ENCODE measurements at places on chromosomes 5 and 9.

GRCh38 chr5:154823605-154824004, 26.8 kb downstream of the FAXDC2 start:
- no peak for DNase-seq
- H3K36me3 ChIP-seq: peaks cover 3% of the 10 kb centered on the region
- H3K4me1 ChIP-seq: no peaks in the 10 kb centered on the region

DNA sequence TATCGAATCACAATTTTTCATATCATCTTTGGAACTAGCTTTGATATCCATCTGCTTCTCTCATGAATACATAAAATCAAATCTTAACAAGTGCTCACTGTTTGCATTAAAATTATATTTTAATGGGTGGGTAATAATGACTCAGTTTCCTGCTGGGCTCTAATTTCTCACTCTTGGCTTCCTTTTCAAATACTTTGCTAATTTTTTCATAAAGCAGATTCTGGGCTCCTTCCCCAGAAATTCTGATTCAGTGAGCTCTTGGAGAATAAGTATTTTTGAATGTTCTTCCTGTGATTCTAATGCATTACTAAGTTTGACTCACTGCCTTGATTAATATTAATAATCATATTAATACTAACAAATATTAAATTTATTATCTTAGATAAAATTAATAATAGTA, 48.9 kb downstream of the YIPF5 start:
- no peaks in the 10 kb centered on the region for H3K36me3 ChIP-seq
- DNase-seq: peak; percentile 60
- H3K4me1 ChIP-seq: peaks cover 39% of the 10 kb centered on the region
- H3K27ac ChIP-seq: peak overlapping the region; percentile 23
- no peak overlapping the region for H3K4me3 ChIP-seq

- no peaks in the 10 kb centered on the region for H3K36me3 ChIP-seq
- no peaks in the 10 kb centered on the region for H3K27me3 ChIP-seq
- no peak for DNase-seq
Observed at GRCh38 chr5:121640298-121640697, 211.4 kb upstream of the FTMT start.

DNA sequence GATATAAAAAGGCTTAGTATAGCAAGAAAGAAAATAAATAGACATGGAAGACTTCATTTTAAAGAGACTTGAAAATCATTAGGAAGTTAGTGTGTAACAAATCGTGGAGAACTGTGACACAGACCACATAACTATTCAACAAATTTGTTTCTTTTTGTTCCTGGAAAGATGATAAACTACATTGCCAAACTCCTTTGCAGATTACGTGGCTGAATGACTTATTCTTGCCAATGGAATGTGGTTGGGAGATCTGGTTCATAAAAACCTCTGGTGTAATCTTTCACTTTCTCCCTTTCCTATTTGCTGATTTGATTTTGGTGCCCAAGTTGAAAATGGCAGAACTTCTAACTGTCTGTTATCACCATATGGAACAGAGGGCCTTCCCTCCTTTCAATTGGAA, 328.9 kb upstream of the MEF2C start:
- H3K4me1 ChIP-seq: peaks cover 16% of the 10 kb centered on the region
- H3K36me3 ChIP-seq: no peaks in the 10 kb centered on the region
- DNase-seq: peak; percentile 89
- H3K27ac ChIP-seq: no peak overlapping the region
- no peaks in the 10 kb centered on the region for H3K27me3 ChIP-seq

DNA sequence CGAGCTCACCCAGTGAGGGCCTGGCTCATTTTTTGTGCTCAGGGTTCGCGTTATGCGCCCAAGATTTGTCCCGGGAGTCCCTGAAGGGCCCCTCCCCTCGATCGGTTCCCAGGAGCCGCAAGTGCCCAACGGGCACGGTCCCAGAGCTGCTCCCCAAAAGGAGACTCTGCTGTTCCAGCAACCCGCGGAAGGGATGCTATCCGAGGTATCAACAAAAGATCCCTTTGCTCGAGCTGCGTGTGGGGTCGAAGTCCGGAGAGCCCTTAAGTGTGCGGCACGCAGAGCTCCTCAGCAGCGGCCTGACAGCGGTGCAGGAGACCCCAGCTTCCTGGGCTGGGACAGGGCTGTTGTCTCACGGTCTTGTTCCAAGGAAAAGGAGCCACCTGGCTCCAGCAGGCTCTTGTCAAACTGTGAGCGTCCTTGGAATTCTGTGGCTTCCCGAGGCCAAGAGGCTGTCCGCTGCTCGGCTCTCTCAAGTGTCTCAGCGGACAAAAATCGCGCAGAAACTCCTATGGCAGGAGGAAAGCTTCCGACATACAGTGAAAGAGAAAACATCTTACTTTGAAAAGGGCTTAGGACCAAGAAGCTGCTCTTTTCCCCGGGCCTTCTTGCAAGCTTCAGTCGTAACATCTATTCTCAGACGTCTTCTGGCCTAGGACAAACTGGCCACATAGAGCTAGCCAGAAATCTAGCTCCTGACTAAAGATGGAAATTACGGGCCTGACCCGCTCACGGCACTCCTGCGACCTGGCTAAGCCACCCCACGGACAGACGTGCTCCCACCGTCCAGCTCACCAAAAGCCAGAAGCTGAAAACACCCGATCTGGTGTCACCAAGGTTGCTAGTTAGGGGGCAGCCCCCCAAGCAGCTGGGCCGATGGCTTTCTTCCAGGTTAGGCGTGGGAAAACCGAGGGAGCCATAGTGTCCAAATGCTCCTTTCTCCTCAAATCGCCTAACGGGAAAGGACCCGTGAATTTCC, 2.6 kb upstream of the FOXB2 start:
- no peak for DNase-seq
- no peak overlapping the region for H3K27ac ChIP-seq
- H3K36me3 ChIP-seq: no peaks in the 10 kb centered on the region
- H3K27me3 ChIP-seq: peaks cover 98% of the 10 kb centered on the region

DNA sequence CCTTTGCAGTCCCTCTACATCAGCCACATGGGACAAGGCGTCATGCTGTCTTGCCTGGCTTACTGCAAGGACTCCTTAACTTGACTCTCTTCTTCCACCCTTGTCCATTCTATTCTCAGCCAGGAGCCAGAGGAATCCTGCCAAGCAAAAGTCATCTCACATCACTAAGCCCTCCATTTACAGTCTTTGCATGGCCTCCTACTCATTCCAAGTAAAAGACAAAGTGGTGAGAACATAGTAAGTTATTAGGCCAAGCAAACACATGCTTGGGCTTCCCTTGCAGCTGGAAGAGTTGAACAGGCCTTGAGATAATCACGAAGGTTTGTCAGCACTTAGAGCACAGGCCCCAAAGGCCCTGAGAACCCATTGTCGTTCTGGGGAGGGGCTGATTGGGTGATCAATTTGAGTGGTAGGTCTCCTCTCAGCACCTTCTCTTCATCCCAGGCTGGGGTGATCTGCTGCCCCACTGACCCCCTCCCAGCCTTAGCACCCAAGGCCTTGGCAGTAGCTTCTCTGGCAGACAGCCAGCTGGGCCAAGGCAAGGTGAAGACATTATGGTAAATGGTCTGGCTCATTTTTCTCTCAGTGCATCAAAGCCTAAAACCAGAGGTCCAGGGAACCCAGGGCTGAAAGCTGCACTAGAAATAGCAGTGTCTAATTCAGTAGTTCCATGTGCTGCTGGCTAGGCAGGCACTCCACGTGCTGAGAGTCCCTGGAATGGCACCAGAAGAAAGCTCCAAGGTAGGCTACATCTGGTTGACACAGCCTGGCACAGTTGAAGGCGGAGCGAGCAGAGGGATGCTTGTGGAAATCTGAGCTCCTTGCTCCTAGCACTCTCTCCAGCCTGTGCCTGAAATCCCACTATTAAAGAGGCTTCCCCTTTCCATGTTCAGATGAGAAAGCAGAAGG, 121.4 kb downstream of the ASTN2 start:
- no peak for DNase-seq
- H3K36me3 ChIP-seq: no peaks in the 10 kb centered on the region
- no peaks in the 10 kb centered on the region for H3K4me1 ChIP-seq
- no peak overlapping the region for H3K4me3 ChIP-seq
- no peaks in the 10 kb centered on the region for H3K27me3 ChIP-seq

- H3K4me1 ChIP-seq: no peaks in the 10 kb centered on the region
- no peak for DNase-seq
- H3K36me3 ChIP-seq: no peaks in the 10 kb centered on the region
- no peak overlapping the region for H3K4me3 ChIP-seq
- H3K27ac ChIP-seq: no peak overlapping the region
Observed at GRCh38 chr9:72494051-72494450, 27.4 kb upstream of the TMC1 start.

DNA sequence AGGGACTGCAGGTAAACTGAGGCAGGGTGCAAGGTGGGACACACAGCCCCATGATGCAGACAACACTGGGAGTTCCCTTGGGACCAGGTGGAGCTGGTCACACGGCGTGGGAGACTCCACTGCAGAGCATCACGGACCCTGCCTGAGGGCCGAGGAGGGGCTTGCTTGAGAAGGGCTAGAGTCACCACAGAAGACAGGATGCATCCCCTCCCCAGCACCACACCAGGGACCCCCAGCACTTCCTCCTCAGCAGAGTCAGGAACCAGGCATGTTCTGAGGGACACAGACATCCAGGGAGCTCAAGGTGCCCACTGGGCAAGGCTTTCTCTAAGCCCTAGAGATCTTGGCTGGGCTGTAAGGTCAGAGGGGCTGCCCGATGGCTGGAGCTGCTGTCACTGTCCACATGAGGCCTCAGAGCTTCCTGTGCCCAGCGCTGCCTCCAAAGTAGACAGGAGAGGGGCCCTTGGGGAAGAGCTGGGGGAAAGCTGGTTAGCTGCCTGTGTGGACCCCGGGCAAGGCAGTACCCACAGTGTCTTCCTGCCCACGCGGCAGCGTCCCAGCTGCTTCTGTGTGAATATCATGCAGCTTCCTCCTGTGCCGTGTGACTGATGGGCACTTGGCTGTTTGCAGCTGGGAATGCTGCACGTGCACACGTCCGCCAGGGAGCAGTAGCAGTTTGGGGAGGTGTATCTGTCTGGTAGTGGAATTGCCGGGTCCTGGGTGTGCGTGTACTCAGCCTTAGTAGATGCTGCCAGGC, 176.6 kb downstream of the CACNA1B start:
- no peaks in the 10 kb centered on the region for H3K36me3 ChIP-seq
- H3K27me3 ChIP-seq: no peaks in the 10 kb centered on the region
- DNase-seq: no peak
- H3K27ac ChIP-seq: no peak overlapping the region

- H3K4me3 ChIP-seq: no peak overlapping the region
- H3K27me3 ChIP-seq: no peaks in the 10 kb centered on the region
- no peaks in the 10 kb centered on the region for H3K36me3 ChIP-seq
- H3K4me1 ChIP-seq: no peaks in the 10 kb centered on the region
Observed at GRCh38 chr9:127175764-127176163, 53.3 kb upstream of the ANGPTL2 start.

GRCh38 chr9:115208501-115208900, 90.5 kb upstream of the TNC start:
- no peak overlapping the region for H3K4me3 ChIP-seq
- peak; percentile 72 for DNase-seq
- 0 out of 2 replicates have a peak overlapping the region, but pooled peaks have one; percentile 13 for H3K27ac ChIP-seq
- no peaks in the 10 kb centered on the region for H3K36me3 ChIP-seq
- no peaks in the 10 kb centered on the region for H3K27me3 ChIP-seq
- peaks cover 81% of the 10 kb centered on the region for H3K4me1 ChIP-seq

DNA sequence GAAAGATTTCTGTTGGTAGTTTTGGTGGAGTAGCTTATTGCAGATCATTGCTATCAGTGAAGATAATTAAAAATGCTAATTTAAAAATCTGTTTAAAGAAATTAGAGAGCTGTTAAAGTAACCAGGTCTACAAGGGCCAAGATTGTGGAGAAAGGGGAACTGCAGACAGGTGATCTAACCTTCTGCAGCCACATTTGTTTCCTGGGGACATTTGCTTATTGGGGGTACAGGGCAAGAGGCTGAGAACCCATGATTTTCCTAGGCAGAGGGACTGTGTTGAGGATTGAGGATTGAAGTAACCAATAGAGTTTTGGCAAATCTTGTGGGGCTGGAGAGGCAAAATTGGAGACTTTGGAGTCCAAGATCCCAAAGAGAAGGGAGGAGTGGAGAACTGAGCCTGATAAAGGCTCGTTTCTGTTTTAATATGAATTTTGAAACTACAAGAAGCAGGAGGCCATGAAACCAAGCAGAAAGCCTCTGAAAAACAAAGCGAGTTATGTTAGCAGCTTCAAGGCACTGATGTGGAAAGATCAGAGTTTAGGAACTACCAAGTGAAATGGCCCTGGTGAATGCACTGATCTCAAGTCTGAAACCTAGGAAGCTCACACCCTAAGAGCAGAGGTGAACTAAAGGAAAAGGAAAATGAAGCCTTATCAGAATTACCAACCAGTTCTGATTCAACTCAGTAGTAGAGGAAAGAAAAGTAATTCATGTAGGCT, 219.8 kb upstream of the C9orf72 start:
- H3K36me3 ChIP-seq: no peaks in the 10 kb centered on the region
- no peaks in the 10 kb centered on the region for H3K4me1 ChIP-seq
- H3K4me3 ChIP-seq: no peak overlapping the region
- H3K27ac ChIP-seq: no peak overlapping the region
- H3K27me3 ChIP-seq: no peaks in the 10 kb centered on the region

DNA sequence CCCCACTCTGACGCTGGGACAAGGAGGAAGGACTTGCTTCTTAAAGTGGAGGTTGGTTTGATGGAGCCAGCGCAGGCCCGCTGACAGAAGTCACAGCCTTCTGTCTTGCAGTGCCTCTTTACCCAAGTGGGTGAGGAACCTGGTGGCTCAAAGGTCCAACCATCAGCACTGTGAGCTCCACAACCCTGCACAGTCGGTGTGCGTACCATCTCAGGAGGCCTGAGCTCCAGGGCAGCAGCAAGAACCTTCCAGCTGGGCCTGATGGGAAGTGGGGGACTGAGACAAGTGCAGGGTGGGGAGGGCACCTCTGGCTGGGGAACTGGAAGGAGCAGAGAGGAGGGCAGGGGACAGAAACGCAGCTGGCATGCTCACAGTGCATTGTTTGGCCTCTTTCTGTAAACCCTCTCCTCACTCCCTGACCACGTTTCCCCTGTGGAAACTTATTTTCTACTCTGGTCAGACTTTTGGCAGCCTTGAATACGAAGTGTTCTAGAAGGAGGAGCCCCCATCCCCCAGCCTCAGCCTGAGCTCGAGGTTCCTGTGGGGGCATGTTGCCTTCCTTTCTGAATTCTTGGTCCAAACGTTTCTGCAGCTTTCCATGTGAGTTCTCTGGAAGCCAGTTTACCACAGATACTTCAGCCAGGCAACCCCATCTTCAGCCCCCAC, 178.5 kb upstream of the PITX1 start:
- no peaks in the 10 kb centered on the region for H3K36me3 ChIP-seq
- peaks cover 15% of the 10 kb centered on the region for H3K4me1 ChIP-seq
- peaks cover 5% of the 10 kb centered on the region for H3K27me3 ChIP-seq
- H3K4me3 ChIP-seq: no peak overlapping the region

- peak; percentile 13 for DNase-seq
- H3K36me3 ChIP-seq: no peaks in the 10 kb centered on the region
- H3K4me1 ChIP-seq: no peaks in the 10 kb centered on the region
- H3K27me3 ChIP-seq: no peaks in the 10 kb centered on the region
- no peak overlapping the region for H3K4me3 ChIP-seq
Observed at GRCh38 chr5:133924221-133924920, 44.1 kb downstream of the C5orf15 start.

- peak; percentile 50 for DNase-seq
- H3K4me1 ChIP-seq: peaks cover 8% of the 10 kb centered on the region
- H3K27ac ChIP-seq: no peak overlapping the region
- H3K4me3 ChIP-seq: no peak overlapping the region
- H3K36me3 ChIP-seq: no peaks in the 10 kb centered on the region
- H3K27me3 ChIP-seq: no peaks in the 10 kb centered on the region
Observed at GRCh38 chr5:44660251-44660650, 148.5 kb upstream of the MRPS30 start.

Measured in GM23248 (cell line).